Foreskin fibroblast (primary cell): ENCODE measurements at places on chromosomes 4 and X.
A peak's percentile ranks its signal among the peaks of the same experiment; 100 is the strongest.

GRCh38 chr4:47974566-47974965 lies 41.9 kb downstream of the CNGA1 start:
- DNase-seq = no peak

DNA sequence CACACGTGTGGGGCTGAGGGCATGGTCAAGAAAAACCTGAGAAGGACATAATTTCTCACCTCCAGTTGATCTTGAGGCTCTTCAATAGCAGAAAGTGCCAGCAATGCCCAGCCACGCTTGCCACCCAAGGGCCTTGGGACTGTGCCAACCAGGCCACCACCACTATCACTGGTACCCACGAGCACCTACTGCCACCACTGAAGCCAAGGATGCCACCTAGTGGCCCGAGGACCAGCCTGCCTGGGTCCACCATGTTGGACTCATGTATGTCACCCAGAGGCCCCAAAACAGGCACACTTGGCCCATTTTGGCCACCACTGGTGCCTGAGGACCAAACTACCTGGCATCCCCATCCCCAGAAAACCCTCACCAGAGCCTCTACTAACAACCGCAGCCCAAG lies 191.8 kb downstream of the ADAM29 start:
- DNase-seq = no peak

DNA sequence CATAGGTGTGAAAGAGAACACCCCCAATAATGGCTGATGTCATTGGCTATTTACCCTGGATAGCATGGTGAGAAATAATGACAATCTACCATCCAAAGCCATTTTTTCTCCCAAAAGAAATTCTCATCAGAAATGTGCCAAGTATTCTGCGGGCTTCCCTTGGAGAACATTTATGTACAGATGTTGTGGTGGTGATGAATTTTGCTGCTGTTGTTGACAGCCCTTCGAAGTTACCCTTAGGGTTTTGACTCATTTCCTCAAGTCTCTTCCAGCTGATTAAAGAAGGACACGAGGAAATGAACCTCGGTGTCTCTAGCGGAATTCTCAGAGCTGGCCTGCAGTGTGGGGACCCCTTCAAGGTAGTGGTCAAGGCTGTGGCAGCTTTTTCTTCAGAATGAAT lies 3.4 kb downstream of the KIT start:
- DNase-seq = peak; percentile 76

GRCh38 chrX:155997436-155997835 lies at the start of gene IL9R:
IL9R (plus strand) TSS chrX:155997696; CDS start chrX:155997760, 64 bp downstream.
- DNase-seq = no peak

DNA sequence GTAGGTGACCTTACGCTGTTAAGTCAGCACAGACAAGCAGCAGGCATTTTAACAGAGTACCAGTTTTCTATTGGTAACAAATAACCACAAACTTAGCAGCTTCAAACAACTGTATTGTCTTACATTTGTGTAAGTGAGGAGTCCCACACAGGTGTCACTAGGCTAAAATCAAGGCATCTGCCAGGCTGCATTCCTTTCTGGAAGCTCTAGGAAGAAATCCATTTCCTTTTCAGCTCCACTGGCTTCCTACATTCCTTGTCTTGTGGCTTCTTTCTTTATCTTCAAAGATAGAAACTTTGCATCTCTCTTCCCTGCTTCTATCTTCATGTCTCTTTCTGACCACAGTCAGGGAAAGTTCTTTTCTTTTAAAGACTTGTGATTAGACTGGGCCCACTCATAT lies 139.9 kb downstream of the TMEM144 start:
- no peak for DNase-seq
